ENCODE measurements at places on chromosomes 13 and 19. TPM values are rescaled to one million over a fixed set of nuclear protein-coding genes. Genes with fewer than 3 reads are reported as not detected.
A peak's percentile ranks its signal among the peaks of the same experiment; 100 is the strongest.

- DNase-seq: no peak
Measured at GRCh38 chr19:51916167-51916566, 11.1 kb upstream of the ZNF613 start.

DNA sequence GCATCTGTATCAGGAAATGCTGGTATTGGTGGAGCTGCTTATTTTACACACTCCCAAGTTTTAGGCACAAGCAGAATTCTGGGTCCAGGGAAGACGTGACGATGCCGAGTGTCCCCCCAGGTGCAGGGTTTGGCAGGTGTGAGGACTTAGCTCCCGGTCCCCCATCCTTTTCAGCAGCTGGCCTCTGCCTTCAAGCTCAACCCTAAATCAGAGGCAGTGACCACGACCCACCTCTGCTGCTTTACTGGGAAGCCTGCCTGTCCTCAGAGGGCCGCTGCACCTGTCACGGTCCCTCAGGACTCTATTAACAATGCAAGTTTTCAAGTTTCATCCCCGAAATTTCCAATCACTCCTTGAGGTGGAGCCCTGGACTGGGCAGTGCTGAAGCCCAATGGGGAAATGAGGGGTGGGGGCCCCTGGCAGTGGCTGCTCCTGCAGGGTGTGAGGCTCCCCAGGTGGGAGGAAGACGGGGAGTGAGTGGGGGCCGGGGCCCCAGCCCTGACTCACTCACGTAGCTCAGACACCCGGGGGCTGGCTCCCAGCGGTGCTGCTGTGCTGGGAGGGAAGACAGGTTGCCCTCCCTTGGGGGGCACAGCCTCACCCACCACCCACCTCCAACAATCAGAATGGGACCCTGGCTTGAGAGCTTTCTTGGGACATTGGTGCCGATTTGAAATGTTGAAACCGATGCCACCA is 92.6 kb upstream of the MCF2L start:
- no peak for DNase-seq

DNA sequence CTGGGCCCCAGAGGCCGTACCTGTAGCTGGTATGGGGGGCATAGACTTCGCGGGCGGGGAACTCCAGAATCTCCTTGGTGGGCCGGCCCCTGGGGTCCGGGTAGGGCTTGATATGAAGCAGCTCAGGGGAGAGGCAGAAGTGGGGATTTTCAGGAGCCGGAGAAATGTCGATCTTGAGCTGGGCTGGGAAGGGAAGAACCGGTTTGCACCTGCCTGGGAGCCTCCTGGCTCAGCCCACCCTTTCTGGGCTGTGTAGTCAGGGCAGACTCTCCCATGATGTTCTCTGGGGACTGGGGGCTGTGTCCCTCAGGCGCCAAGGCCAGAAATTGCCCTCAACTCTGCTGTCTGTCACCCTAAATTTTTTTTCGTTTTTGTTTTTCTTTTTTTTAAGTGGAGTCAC is 2.6 kb downstream of the ANGPTL8 start:
- no peak for DNase-seq

DNA sequence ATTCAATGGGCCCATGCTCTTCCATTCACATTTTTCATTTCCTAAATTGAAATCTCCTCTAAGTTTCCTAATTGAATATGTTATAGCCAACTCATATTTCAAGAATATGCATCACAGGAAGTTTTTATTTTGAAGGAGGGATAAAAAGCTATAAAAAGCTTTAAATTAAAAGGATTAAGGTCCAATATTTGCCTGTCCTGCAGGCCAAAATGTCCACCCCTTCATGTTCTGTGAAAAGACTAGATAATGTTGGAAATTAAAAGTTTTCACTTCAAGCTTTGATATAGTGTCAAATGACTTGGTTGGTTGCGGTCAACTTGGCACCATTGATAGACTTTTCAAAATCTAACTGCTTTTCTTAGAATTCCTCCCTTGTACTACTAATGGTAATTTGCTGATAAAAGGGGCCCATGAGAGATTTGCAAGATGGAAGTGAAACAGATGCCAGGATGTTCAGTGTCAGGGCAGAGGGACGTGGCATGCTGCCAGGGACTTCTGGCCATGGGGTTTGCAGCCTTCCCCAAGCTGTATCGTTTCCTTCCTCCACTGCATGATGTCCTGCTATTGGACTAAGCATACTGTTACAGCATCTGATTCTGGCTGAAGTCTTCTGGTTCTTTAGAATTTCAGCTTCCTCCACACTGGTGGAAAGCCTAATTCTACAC is 547.3 kb upstream of the MIR17HG start:
- DNase-seq: no peak

DNA sequence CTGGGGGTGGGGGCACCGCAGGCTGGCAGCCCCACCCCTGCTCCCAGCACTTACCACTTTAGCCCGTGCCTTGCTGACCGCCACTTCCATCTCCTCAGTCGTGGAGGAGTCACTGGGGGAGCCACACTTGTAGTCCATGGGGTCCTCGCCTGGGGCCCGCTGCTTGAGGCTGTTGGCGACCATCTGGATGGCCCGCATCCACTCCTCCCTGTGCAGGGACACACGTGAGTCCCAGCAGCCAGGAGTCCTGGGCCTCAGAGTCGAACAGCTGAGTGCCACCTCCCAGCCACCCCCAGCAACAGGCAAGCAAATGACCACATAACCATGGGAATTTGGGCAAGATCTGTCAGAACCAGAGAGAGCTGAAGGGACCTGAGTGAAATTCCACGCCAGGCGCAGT is 16.0 kb upstream of the CCNP start:
- DNase-seq: no peak

GRCh38 chr19:8361921-8362793 is 1.8 kb upstream of the ANGPTL4 start:
- peak; percentile 93 for DNase-seq

Gene OLFM2
- total RNA-seq: 23.4 TPM

Gene DAND5
- 0.56 TPM for total RNA-seq

Gene CELF5
- not detected for total RNA-seq
